COLO829 (cell line): ENCODE measurements at places on chromosomes 3 and 15.
A peak's percentile ranks its signal among the peaks of the same experiment; 100 is the strongest.

DNA sequence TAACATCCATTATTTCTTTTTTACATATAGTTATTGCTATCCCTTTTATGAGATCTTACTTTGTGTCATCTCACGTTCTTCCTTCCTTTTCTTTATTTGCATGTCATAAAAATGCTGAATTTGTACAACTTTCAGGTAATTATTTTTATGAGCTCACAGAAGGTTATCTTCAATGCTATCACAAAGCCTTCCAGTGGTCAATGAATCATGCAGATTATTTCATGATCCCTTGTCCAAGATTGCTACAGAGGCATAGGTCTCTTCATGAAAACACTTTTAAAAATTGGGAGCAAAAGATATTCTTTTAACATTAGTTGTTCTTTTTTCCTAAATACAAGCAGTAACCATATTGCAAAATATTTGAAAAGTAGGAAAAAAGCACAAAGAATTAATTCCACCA, 880.1 kb upstream of the NR2F2 start:
- no peak for DNase-seq

GRCh38 chr3:189170559-189170958, 1.2 kb upstream of the TPRG1 start:
- no peak for DNase-seq

DNA sequence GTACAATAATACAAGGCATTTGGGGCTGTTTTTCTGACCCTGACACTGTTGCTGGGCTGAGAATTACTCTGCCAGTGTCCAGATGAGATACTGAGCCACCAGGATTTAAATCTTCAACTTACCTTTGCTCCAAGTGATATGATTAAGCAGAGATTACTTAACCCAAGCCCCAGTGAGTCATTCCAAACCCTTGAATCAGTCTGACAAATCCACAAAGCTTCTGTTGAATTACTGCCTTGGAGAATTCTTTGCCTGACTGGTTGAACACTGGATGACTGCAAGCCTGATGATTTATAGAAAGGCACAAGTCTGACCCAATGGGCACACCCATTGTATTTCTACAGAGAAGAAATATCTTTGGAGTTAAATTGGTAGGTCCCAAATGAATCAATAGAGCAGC, 88.2 kb upstream of the TSC22D2 start:
- DNase-seq, result peak; percentile 83

- no peak for DNase-seq
These were observed 94.7 kb downstream of the OCA2 start for GRCh38 chr15:28004143-28005003.

DNA sequence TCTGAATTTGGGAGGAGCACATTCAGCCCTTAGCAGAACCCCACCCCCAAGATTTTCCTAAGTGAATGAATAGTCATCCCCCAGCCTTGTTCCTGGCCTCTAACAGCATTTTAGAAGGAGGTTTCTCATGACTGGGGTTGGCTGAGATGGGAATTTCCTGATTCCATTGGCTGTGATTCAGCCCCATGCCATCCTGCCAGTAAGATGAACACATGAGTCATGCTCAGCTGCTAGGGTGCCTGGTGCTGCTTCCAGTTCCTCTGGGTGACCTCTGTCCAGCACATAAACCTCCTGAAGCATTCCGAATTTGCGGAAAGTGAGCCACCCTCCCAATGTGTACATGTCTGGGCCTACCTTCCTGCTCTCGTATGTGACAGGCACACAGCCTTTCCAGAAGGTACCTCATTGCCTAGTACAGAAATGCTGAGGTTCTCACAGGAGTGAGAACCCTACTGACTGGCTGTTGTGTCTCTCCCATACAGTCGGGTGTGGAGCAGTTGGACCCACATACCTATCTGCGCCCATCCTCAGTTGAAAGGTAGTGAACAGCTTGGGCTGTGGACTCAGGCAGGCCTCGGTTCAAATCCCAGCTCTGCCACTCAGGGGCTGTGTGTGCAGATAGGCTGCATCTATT, 91.7 kb downstream of the APBA2 start:
- peak; percentile 81 for DNase-seq
